ENCODE measurements at places on chromosomes 11 and 22.

DNA sequence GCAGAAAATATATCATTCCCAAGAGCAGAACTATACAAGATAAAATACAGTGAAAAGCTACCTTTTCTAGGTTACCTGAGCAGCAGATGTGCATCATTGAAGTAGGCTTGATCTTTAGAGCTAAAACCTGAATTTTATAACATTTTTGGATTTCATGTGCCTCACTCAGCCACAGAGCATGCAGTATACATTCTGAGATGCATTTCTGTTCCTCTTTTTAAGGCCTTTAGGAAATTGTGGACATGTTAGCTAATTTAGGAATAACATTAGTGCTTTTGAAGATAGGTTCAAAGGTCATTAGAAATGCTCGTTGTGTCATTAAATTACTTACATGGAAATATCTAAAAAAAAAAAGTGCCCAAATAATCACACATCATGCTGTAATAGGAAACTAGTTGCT is 230.6 kb upstream of the PDGFD start:
- no peak for DNase-seq

- DNase-seq: no peak
Observed at GRCh38 chr11:10441652-10442503, 13.2 kb upstream of the AMPD3 start.

GRCh38 chr22:25081409-25081824 is 118.2 kb upstream of the CRYBB3 start:
- no peak for DNase-seq

- DNase-seq: no peak
Observed at GRCh38 chr22:36144886-36145541, 15.5 kb downstream of the APOL3 start.

DNA sequence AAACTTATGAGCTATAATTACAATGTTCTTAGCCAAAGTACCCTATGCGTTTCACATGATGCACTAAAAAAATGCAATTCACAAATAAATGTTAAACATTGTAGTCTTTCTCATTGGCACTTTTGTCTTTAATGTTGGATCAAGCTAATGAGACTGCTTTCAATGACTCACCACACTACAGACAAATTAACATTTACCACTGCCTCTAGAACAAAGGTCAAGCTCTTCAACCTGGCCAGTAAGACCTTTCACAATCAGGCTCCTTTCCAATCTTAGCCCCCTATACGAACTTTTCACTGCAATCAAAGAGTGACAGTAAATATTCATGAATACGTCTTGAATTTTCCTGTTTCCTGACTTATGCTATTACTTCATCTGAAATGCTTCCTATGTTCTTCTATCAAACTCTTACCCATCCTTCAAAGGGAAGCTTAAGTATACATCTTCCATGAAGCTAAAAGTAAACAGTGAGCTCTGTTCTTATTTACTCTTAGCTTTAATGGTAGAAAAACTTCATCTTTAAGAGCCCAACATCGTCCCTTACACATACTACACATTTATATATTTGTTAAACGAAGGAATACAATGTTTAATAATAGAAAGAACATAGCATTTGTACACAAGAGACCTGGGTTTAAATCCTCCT is 326.6 kb upstream of the PITPNB start:
- no peak for DNase-seq

GRCh38 chr11:111561791-111562325 is 21.3 kb downstream of the LAYN start:
- DNase-seq: no peak

DNA sequence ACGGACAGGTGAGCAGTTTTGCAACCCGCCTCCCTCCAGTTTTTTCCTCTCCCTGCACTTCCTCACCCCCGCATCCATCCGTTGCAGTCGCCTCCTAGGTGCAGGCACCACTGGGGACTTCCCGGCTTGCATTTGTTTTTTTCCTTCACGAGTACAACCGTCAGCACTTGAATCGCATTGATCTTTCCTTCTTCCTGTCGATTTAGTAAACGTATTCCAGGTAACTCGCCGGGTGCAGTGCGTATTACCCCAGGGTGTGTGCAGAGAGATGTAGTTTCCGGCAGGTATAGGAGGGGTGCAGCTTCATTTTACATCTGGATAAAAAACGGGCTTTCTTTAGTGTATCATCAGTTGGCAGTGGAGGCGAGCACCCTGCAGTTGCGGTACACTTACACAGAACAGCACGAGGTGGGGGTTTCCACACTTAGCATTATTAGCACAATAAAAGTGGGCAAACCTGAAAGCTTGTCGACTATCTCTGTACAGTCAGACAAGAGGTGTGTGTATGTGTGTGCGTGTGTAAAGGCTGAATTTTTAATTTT is at the start of gene SORL1-AS1:
Gene SORL1-AS1, minus strand, starts transcription at position 359 of the 542 bp plus-strand sequence.
- no peak for DNase-seq

DNA sequence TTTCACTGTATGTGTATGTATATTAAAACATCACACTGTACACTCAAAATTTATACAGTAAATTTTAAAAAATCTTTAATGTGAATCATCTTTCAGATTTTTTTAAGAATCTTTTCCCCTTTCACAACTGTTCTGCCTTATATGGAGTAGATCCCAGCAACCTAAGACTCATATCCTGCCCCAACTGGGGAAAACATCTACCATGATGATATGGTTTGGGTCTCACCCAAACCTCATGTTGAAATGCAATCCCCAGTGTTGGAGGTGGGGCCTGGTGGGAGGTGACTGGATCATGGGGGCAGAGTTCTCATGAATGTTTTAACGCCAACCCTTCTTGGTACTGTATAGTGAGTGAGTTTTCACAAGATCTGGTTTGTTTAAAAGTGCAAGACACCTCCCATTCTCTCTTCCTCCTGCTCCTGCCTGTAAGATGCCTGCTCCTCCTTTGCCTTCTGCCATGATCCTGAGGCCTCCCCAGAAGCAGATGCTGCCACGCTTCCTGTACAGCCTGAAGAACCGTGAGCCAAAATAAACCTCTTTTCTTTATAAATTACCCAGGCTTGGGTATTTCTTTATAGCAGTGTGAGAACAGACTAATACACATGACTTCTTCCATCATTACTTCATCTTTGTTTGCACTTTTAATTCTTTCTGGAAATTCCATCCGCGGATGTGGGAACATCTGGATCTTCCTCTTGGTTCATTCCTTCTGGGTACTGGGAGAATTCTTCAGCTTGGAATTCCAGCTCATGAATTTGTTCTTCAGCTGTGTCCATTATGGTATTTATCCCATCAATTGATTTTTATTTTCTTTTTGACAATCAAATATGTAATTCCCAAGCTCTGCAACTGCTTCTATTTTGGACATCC is 36.9 kb downstream of the LINC01488 start:
- DNase-seq: no peak

- DNase-seq: no peak
Observed at GRCh38 chr11:45765836-45766235, 39.1 kb upstream of the SLC35C1 start.

DNA sequence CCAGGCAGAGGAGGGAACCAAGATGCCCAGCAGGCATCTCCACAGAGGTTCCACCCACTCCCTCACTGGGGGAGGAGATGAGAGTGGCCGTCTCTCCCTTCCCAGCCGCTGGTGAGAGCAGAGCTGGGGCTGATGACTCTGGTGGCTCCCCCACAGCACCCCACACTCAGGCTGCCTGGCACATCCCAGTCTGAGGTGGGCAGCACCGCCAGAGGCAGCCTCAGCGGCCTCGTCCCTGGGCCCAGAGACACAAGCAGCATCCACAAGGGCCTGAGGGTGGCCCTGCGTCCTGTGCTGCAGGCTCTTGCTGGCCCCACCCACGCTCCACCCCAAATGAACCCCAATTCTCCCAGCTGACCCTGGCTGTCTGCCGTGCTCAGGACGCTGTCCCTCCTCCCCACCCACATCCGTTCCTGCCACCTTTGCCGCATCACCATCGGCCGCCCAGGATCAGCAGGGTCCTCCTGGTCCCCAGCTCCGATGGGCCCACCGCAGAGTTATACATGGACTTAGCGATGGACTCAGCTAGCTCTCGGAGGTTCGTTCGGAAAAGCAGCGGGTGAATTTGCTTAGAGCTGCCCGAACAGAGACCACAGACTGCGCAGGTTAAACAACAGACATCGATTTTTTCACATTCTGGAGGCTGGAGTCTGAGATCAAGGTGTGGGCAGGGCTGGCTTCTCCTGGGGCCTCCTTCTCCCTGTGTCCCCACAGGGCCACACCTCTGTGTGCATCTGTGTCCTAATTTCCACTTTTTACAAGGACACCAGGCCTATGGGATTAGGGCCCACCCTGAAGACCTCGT is 20.2 kb upstream of the CTSD start:
- DNase-seq: no peak

DNA sequence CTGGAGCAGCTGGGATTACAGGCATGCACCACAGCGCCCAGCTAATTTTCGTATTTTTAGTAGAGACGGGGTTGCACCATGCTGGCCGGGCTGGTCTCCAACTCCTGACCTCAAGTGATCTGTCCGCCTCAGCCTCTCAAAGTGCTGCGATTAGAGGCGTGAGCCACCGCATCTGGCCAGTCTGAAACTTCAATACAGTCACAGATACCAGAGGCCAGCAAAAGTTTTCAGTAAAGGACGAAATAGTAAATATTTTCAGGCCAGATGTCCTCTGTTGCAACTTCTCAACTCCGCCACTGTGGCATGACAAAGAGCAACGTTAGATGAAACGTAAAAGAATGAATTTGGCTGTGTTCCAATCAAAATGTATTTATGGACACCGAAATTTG is 403.6 kb downstream of the MN1 start:
- DNase-seq: no peak

DNA sequence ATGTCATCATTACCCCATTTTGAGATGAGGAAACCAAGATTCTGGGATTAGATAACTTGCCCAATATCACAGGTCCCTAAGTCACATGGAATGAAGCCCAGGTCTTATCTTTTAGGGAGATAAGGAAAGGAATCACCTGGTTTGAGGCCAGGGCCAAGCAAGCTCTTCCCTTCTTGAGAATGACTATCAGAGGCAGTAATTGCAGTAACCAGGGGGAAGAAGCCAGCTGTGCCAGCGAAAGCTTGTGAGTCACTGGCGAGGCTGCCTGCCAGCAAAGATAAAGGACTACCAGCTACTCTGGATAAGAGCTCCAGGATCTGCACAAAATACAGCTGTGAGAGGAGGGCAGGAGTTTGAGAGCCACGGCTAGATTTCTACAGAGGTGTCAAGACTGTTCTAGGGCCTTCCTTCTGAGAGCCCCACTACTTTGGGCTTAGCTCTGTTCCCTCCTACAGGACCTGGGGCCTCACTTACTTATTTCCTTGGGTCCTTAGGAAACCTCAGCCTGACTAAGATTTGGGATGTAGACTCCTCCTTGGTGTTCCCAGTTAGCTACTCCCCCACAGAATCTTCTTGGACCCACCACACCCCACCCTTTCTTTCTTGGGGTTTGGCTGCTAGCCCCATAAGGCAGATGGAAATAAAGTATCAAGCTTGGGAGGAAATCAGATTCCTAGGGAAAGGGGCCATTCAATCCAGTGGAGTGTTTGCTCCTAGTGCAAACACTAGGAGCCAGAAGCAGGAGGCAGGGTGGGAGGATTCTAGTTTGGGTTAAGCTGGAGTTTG is 9.7 kb upstream of the CCKBR start:
- DNase-seq: no peak

DNA sequence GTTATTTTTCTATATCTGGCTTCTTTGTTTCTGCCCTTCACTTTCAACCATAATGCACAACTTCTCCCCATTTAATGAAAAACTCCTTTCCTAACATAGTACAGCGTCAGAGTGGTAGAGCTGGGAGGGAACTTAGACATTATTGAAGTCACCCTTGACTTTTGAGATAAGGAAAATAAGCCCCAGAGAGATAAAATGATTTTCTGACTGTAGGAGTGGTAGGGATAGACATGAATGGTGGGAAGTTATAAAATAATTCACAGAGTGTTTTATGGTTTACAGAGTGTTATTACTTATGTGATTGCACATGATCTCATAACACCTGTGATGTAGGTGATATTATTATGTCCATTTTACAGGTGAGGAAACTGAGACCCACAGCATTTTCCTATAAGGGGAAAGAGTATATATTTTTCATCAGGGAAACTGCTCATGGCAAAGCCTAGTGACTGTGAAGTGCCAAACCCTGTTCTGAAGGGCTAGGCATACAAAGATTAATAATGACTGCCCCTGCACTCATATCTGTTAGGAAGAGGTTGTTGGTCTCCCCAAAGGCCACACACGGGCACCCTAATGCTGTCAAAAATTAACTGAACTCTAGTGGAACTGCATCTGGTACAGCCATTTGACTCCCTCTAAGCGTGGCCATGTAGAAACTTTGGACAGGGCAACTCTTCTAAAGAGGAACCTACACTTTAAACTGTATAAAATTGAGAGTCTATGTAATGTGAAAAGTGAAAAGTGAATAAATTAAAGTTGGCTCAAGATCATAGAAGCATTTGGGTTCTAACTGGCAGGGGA is 61.1 kb upstream of the PICALM start:
- no peak for DNase-seq

GRCh38 chr11:83156996-83157593 is at the start of gene PCF11:
PCF11 (plus strand) TSS chr11:83157131; CDS start chr11:83157440, 309 bp downstream.
- DNase-seq: no peak

GRCh38 chr11:69370984-69371709 is 77.2 kb downstream of the MYEOV start:
- no peak for DNase-seq

DNA sequence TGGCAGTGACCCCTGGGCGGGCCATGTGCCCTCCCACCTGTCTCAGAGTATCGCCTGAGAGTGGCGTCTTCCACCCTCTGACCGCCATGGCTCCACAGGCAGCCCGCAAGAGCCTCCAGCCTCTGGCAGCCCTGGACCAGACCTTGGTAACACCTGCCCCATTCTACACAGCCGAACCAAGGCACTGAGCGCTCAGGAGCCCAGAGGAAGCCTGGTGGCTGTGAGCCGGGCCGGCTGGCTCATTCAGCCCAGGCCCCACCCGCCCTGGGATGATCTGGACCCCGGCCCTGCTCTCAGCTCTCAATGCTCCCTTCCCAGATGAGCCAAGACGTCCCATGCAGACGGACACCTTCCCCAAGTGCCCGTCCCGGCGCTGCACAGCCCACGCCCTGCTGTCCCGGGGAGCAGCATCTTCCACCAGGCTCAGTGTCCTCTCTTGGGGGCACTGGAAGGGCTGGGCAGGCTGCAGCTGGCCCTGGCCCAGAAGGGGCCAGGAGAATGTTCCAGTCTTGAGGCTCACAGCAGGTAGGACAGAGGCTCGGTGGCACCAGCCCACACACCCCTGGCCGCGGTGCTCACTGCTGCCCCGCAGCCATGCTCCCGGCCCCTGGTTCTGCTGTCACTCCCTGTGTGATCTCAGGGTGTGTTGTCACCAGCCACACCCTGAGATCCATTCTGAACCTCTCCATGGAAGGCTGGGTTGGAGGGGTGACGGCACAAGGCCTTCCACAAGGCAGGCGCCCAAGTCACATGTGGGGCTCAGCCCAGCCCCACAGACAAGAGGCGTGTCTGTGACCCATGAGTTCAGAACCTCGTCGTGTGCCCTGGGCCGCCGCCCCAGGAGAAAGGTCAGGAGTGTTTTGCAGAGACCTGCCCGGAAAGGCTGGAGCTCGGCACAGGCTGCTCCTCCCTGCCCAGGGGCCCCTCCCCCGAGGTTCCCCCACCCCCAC is 24.2 kb upstream of the PPARA start:
- no peak for DNase-seq

DNA sequence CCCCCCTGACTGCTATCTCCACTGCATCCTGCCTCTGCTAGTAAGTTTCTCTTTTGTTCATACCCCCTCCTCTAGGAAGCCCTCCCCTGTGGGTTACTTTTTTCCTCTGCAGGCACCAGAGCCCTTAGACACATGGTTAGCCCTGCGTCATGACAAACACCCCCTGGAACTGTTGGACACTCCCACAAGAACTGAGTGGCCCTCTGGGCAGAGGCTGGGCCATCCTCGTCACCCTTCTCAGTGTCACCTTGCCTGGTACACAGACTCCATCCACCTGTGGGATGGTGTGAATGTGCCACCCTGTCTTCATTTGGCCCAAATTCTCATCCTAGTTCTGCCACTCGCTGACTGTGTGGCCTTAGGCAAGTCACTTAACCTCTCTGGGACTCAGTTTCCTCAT is 4.1 kb upstream of the RAB3IL1 start:
- no peak for DNase-seq

Measured in caudate nucleus (tissue), 63 donors.